ENCODE measurements at places on chromosomes 2 and 18. TPM values are rescaled to one million over a fixed set of nuclear protein-coding genes. Genes with fewer than 3 reads are reported as not detected.

- DNase-seq = peak; percentile 68
Measured at GRCh38 chr2:18518116-18519111, 42.0 kb downstream of the RDH14 start.

STON1 gene
- total RNA-seq = 25.0 TPM

ACVR1 gene
- 44.9 TPM for total RNA-seq

DNA sequence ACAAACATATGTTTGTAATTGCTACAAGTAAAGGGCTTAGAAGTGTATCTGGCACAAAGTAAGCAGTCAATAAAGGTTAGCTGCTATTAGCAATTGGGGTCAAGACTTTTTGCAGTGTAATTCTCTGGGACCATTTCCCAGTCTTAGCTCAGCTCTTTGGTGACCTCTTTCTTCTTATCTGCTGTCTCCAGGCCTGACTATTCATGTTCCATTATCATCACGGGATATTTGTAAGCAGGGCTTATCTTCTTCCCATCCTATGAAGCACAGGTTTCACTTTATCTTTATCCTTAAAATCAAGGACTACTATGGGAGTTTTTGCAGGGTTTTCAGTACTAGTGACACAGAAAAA, 131.7 kb downstream of the DOCK10 start:
- DNase-seq = peak; percentile 32

DNA sequence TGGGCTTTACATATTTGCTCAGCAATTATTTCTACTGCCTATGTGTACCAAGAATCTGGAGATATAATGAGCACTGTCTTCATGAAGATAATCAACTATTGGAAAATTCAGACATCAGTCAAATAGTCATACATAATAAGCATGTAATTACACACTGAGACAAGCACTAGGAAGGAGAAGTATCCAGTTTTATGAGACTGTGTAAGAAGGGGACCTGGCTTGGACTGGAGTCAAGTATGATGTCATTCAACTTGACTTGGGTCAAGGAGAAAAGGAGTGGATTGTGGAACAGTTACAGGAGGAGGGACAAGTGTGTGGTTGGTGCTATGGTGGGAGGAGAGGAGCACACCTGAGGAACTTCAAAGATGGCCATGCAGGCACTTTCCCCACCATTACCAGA, 419.8 kb upstream of the TRIB2 start:
- DNase-seq = no peak

GRCh38 chr18:63890950-63891304, 3.4 kb downstream of the SERPINB2 start:
- no peak for DNase-seq

- DNase-seq = no peak
Measured at GRCh38 chr2:181780657-181781056, 100.3 kb upstream of the NEUROD1 start.

RNF103 gene
- total RNA-seq = 25.0 TPM

DNA sequence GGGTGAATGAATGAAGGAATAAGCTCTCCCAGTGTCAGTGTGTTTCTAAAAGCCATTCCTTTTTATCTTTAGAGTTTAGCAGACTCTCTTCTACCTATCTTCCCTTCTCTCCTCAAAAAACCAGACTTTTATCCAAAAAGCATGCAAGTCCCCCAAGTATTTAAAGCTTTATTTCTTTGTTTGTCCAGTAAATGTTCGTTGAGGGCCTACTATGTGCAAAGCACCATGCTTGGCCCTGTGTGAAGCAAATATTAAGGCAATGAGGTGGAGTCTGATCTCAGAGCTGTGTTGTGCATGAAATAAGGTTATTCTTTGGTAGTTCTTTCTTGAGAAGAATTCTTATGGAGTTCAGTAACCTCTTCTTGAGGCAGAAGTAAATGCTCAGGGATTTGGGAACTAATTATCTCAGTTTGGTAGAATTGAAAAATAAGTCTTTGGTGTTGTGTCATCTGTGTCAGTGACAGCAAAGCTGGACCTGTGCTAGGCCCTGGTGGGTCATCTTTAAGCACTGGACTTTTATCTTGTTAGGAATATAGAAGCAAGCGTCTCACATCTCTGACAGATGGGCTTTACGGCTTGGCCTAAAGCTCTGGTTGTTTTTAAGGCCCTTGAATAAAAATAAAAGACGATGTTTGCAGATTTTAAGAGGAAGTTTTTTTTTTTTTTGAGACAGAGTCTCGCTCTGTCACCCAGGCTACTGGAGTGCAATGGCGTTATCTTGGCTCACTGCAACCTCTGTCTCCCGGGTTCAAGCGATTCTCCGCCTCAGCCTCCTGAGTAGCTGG, 28.1 kb upstream of the CASP10 start:
- DNase-seq = no peak

Measured in fibroblast of villous mesenchyme (primary cell).